ENCODE measurements at places on chromosomes 1 and 21.
A peak's percentile ranks its signal among the peaks of the same experiment; 100 is the strongest.

DNA sequence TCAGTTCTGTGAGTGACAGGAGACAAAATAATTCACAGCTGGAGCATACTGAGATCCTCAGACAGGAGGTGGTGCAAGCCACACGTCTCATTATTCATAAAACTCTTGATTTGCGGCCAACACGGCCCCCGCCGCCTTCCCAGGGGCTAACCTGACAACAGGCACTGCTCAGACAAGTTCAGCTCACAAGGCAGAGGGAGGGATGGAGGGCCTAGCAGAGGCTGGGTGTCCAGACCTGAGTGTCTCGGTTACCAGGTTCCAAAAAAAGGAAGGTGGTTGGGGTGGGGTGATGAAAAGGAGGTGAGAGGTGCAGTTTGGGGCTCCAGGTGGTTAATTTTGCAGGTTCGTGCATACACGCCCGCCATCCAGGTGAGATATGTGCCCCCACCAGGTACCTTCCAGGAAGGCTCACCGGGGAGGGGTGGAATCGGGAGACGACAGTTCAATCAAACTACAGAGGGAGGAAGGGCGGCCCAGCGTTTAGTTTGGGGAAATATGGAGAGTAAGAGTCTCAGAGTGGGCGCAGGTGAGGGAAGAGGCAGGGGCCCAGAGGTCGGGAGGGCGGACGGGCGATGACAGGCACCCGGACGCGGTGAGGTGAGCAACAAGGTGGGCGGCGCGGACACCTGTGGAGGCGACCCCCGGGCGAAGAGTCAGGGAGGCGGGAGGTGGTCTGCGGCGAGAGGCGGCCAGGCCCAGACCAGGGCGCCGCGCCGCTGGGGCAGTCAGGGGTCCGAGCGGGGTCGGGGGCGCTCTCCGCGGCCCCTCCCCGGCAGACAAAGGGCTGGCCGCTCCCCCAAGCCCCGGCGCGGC is 629 bp downstream of the CTNNBIP1 start:
- DNase-seq: peak; percentile 52

DNA sequence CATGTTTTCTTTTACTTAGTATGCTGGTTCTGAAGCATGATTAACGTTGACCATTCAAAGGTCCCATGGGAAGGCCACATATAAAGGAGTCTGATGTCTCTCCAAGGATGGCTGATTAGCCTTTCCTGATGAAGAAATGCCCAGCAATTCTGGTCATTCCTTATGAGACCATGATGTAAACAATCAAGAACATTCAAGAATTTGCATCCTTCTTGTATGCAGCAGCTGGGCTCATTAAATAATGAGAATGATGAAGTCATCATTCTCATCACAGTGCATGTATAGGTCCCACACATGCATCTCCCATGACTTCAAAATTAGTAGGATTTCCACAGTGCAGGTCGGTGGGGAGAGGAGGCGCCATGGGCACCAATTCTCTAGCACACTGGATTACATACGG is 85.4 kb downstream of the APP start:
- no peak for DNase-seq

GRCh38 chr21:35284199-35284598 is 235.1 kb upstream of the RUNX1 start:
- no peak for DNase-seq

DNA sequence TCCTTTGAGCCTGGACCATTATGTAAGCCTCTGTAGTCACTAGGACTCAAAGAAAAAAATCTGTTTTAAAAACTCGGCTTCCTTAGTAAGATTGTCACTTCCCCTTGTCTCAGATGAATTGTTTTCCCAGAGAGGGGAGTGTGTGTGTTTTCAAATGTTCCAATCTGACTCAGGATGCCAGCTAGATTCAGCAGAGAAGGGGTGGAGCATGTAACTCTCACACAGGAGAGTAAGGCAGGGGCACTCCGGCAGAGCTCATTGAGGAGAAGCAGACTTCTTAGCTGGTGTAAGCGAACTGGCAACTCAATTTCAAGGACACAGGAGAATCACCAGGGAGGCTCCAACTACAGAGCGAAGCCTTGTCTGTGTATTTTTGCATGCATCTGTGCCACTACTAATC is 623.2 kb downstream of the LMO4 start:
- no peak for DNase-seq

DNA sequence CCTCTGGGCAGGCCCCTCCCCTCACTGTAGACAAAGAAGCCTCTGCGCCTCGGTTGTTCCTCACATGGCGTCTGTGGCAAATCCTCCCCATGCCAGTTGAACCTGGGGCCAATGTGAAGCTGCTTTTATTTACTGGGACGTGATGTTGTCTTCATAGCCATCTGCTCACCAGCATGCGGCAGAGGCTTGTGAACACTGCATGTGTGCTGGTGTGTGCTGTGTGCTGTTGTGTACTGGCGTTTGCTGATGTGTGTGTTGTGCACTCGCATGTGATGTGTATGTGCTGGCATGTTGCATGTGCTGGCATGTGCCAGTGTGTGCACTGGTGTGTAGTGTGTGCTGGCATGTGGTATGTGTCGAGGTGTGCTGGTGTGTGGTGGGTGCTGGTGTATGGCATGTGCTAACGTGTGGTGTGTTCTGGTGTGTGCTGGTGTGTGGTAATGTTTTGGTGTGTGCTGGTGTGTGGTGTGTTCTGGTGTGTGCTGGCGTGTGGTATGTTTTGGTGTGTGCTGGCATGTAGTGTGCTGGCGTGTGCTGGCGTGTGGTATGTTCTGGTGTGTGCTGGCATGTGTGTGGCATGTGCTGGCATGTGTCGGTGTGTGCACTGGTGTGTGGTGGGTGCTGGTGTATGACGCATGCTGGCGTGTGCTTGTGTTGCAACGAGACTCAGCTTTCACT is 37.2 kb upstream of the TRAPPC10 start:
- DNase-seq: no peak

- no peak for DNase-seq
These were observed 5.7 kb downstream of the KCNQ4 start for GRCh38 chr1:40789342-40789598.

GRCh38 chr1:174748586-174748985 is 251.2 kb upstream of the CACYBP start:
- DNase-seq: no peak

GRCh38 chr1:44254392-44254910 is 41.2 kb downstream of the DMAP1 start:
- no peak for DNase-seq

- no peak for DNase-seq
These were observed 54.7 kb upstream of the WNT4 start for GRCh38 chr1:22197644-22198043.
